Effector memory CD4-positive, alpha-beta T cell (primary cell): ENCODE measurements at places on chromosomes 2 and 18.

GRCh38 chr2:174510583-174511189 is 23.9 kb upstream of the GPR155 start:
- no peak overlapping the region for H3K4me3 ChIP-seq
- no peaks in the 10 kb centered on the region for H3K4me1 ChIP-seq
- DNase-seq, result no peak
- no peaks in the 10 kb centered on the region for H3K36me3 ChIP-seq
- H3K27ac ChIP-seq, result no peak overlapping the region

DNA sequence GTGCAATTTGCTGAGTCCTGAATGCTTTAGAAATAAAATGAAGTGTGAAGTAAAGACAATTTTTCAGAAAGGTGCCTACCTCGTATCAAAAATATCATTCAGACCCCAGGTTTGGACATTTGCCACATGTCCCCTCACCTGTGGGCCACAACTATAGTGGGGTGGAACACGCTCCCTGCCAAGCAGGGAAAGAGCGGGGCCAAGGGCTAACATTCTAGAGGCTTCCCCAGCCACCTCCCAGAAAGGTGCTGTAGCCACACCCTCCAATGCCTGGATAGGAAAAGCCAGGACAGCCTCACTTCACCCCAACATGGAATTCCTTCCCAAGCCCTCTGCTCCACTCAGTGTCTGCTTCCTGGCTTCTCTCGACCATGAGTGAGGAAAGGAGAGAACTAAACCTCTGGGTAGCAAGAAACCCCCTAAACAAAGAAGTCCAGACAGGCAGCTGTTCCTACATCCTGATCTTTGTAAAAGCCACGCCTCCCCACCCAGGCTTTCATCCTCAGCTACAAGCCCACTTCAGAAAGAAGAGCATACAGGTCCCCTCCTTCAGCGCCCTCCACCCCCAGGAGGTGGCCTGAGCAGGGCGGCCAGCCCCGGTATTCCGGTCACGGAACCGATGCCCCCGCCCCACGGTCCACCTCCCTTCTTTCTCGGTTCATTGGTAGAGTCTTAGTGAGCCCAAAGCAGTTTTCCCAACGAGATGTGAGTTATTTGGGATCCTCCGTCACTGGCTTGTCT is 2.1 kb downstream of the COL6A3 start:
- no peaks in the 10 kb centered on the region for H3K27me3 ChIP-seq
- H3K36me3 ChIP-seq, result no peaks in the 10 kb centered on the region
- H3K4me1 ChIP-seq, result no peaks in the 10 kb centered on the region
- no peak for DNase-seq
- H3K4me3 ChIP-seq, result no peak overlapping the region

- no peak for DNase-seq
- no peak overlapping the region for H3K4me3 ChIP-seq
Measured at GRCh38 chr2:117835990-117836760, 21.7 kb downstream of the DDX18 start.

DNA sequence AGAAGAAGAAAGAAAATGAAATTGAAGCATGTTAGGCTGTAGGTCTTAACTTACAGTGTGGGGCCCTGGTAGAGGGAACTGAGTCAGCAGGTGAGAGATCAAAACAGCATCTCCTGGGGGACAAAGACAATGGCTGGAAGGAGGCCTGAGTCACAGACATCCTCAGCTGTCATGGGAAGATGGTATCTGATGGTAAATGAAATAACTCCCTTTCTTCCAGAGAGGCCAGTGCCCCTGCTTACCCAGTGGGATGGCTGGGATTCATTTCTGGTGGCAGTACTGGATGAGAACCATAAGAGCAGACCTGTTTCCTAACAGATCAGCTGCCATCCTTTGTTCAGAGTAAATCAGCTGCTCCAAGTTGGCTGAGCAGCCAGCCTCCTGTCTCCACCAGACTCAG is 251.3 kb upstream of the EPAS1 start:
- H3K27me3 ChIP-seq, result no peaks in the 10 kb centered on the region
- no peaks in the 10 kb centered on the region for H3K4me1 ChIP-seq
- no peak overlapping the region for H3K27ac ChIP-seq
- no peak overlapping the region for H3K4me3 ChIP-seq
- no peaks in the 10 kb centered on the region for H3K36me3 ChIP-seq
- no peak for DNase-seq

DNA sequence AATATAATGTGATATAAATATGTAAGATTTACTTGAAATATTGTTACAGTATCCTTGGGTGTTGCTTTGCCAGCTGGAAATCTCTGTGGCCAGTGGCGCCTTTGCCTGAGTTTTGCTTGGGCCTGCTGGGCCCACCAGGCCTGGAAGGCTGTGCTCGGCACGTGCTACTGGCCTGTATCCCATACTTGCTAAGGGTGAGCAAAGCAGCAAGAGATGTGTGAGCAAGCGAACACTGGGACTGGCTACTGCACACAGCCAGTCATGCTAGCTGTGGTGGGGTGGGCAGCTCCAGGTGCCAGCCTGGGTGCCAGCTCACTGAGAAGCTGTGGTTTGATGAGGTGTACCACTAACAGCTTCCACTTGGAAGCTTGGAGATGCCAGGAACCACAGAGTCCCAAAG is 299.1 kb upstream of the GALNT5 start:
- no peaks in the 10 kb centered on the region for H3K27me3 ChIP-seq
- H3K36me3 ChIP-seq, result no peaks in the 10 kb centered on the region
- DNase-seq, result no peak
- H3K4me1 ChIP-seq, result no peaks in the 10 kb centered on the region
- no peak overlapping the region for H3K27ac ChIP-seq

GRCh38 chr2:128797937-128798336 is 479.3 kb upstream of the HS6ST1 start:
- DNase-seq, result no peak
- no peaks in the 10 kb centered on the region for H3K4me1 ChIP-seq
- H3K4me3 ChIP-seq, result no peak overlapping the region

DNA sequence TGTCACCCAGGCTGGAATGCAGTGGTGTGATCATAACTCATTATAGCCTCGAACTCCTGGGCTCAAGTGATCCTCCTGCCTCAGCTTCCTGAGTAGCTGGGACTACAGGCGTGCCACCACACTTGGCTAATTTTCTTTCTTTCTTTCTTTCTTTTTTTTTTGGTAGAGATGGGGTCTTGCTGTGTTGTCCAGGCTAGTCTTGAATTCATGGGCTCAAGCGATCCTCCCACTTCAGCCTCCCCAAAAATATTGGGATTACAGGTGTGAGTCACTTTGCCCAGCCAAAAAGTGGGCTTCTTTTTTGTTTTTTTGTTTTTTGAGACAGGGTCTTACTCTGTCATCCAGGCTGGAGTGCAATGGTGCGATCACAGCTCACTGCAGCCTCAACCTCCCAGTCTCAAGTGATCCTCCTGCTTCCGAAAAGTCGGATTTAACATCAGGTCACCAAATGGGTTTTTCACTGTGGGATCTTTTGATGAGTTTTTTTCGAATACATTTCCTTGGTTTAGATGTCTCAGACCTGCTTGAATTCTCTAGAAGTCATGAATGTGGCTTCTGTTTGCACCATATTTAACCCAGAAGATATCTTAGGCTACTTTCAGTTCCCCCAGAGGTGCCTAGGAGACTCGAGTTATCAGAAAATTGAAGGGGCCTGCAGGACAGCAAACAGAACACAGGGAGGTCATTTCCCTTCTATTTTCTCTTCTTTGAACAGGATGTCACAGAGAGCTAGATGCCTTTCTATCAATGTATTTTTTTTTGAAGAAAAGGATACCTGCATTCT is 8.9 kb downstream of the RAB31 start:
- H3K4me3 ChIP-seq, result no peak overlapping the region
- no peak for DNase-seq
- no peaks in the 10 kb centered on the region for H3K36me3 ChIP-seq
- H3K4me1 ChIP-seq, result no peaks in the 10 kb centered on the region

DNA sequence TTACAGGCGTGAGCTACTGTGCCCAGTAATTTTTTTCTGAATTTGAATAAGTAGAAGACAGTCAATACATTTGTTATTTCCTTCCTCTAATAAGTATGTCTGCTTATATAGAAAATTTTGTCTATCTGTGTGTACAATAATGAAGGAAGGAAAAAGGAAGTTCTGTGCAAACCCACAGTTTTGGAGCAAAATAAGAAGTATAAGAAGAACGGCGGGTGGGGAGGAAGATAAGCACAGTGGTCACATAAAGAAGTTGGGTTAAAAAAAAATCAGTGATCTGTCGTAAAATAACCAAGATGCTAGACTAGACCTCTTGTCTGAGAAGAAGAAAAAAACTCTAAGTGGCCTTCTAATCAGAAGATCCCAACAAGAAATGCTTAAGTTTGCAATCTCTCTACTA is 20.2 kb downstream of the MGAT4A start:
- H3K36me3 ChIP-seq, result no peaks in the 10 kb centered on the region
- no peak overlapping the region for H3K4me3 ChIP-seq
- no peaks in the 10 kb centered on the region for H3K27me3 ChIP-seq
- no peak for DNase-seq
- H3K4me1 ChIP-seq, result peaks cover 54% of the 10 kb centered on the region

- no peak overlapping the region for H3K27ac ChIP-seq
- no peaks in the 10 kb centered on the region for H3K27me3 ChIP-seq
- no peaks in the 10 kb centered on the region for H3K36me3 ChIP-seq
- H3K4me1 ChIP-seq, result peaks cover 15% of the 10 kb centered on the region
- H3K4me3 ChIP-seq, result no peak overlapping the region
Measured at GRCh38 chr2:219273937-219274336, 5.2 kb upstream of the DNAJB2 start.

- peaks cover 3% of the 10 kb centered on the region for H3K27me3 ChIP-seq
- no peaks in the 10 kb centered on the region for H3K4me1 ChIP-seq
- H3K36me3 ChIP-seq, result no peaks in the 10 kb centered on the region
- H3K4me3 ChIP-seq, result no peak overlapping the region
Measured at GRCh38 chr2:23649819-23650218, 264.8 kb downstream of the KLHL29 start.

DNA sequence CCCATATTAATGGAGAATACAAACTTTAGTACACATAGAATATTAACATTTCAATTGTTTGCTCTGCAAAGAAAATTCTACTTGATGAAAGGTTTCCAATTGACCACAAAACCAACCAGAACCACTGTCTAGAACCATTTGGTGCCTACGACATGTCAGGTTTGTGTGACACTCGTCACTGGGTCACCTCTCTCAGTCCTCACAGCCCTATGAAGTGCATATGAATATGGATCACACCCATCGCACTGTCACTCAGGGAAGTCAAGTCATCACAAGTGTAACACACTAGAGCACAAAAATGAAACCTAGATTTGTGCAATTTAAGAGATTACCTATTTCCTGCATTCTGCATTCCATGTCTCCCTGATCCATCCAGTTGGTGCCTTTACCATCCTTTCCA is 43.7 kb downstream of the PTPN2 start:
- no peak for DNase-seq
- H3K27ac ChIP-seq, result peak overlapping the region; percentile 35
- peaks cover 7% of the 10 kb centered on the region for H3K36me3 ChIP-seq
- H3K4me1 ChIP-seq, result peaks cover 22% of the 10 kb centered on the region

DNA sequence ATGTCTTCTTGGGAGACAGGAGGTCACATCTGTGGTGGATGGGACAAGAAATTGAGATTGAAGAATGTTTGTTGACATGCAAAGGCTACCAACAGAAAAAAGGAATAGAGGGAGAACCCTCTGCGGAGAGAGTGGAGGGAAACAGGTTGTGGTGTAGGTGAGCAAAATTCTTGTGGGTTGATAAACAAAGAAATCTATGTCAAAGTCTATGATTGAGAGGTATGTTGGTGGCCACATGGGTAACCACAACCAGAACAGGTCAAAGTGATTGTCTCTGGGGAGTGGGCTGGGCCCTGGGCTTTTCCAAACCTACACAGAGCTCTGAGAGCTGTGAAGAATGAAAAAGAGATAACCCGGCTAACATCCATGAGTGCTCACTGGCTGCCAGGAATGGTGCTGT is 62.8 kb upstream of the NCK2 start:
- H3K27ac ChIP-seq, result no peak overlapping the region
- no peaks in the 10 kb centered on the region for H3K4me1 ChIP-seq
- H3K4me3 ChIP-seq, result no peak overlapping the region

DNA sequence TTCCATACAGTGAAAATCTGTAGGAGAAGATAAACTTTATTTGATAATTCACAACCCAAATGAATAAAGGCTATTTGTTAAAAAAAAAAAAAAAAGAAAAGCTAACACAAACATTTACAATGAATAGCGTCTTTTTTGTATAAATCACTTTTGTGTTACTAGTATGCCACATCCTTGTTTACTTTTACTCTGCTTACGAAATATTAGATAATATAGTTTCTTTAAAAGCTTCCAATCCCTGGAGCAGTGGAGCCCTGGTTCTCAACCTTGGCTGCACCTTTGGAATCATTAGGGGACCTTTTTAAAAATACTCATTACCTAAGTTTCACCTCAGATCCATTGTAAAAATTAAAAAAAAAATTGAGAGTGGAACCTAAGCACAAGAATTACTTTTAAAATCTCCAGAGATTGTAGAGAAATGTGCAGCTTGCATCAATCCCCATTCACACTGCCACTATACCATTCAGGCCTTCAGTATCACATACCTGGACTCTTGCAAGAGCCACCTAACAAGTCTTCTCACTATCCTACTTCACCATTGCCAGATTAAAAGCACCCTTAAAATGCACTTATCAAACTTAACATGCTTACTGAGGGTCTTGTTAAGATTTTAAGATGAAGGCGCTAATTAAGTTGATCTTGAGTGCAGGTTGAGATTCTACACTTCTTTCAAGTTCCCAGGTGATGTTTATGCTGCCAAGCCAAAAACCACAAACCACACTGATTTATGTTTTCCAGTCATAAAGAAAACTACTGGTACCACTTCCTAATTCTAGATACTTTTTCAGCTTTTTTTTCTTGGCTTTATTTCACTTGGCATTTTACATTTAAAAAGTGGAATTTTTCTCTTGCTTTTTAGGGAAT is 59.7 kb upstream of the ZC3H15 start:
- no peak for DNase-seq
- H3K27me3 ChIP-seq, result no peaks in the 10 kb centered on the region
- H3K4me3 ChIP-seq, result no peak overlapping the region
- no peak overlapping the region for H3K27ac ChIP-seq
- H3K36me3 ChIP-seq, result no peaks in the 10 kb centered on the region

- H3K27me3 ChIP-seq, result no peaks in the 10 kb centered on the region
- H3K36me3 ChIP-seq, result no peaks in the 10 kb centered on the region
- no peak for DNase-seq
- H3K4me3 ChIP-seq, result no peak overlapping the region
Measured at GRCh38 chr2:120683081-120683480, 52.6 kb upstream of the GLI2 start.

DNA sequence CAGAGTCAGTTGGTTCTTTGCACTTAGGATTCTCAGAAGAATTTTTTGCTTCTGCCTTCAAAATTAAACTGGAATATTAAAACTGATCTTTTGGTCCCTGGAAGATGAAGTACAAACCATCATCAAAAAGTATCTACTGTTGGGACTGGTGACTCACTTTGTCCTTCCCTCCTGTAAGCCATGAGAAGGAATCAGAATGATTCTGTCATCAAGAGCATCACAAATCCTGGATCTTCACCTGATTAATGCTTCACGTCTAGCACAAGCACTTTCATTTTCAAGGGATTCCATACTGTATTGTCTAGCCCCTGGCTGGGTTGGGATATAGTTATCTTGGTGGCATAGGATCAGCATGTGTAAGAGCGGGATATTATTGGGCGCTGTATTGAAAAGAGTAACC is 69.3 kb upstream of the CYP1B1 start:
- no peak for DNase-seq
- H3K4me3 ChIP-seq, result no peak overlapping the region
- H3K27me3 ChIP-seq, result no peaks in the 10 kb centered on the region
- H3K27ac ChIP-seq, result no peak overlapping the region
